ENCODE measurements at places on chromosomes 7 and 10. TPM values are rescaled to one million over a fixed set of nuclear protein-coding genes. Genes with fewer than 3 reads are reported as not detected.

Gene ACTR3C
- 5.0 TPM for total RNA-seq

- DNase-seq, result no peak
Measured at GRCh38 chr7:2644562-2645273, 12.9 kb downstream of the TTYH3 start.

DNA sequence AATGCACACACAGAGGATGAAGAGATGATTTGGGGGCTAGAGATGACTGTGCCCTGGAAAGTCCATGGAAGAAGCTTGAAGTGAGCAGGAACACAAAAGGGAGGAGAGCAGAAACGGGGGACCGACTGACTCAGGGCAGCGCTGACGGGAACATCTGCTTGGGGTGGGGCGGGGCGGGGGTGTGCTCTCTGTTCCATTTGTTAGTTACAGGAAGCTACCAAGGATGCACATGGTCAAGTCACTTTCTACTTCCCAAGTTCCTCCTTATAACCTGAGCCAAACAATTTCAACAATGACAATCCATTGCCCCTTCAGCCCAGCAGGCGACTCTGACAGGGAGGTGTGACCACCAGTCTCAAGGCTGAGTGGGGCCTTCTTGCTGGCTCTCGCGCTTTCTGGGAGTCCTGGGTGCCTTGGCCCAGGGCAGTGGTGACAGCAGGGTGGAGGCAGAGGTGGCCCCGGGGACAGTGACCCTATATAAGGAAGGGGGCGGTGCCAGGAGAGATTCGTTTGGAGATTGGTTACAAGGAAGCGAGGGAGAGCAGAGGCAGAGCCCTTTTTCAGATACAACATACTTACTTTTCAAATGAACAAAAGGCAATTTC, 39.6 kb downstream of the CLEC2L start:
- no peak for DNase-seq

DNA sequence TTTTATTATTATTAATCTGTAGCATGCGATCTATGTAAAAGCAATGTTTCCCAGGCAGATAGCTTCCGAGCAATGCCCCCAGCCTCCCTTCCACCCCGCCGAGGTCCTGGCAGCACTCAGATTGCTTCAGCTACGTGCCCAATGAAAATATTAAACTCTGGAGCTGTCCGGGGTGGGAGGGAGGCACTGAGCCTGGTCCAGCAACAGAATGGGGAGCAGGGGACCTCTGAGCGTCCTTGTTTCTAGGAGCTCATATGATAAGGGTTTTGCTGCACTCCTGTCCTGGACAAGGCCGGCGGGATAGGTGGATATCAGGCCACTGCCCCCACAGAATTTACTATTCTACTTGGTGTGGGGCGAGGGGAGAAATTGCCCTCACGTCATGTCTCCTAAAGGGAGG, 44.5 kb upstream of the CDK1 start:
- no peak for DNase-seq

GRCh38 chr7:112290065-112290464, 83.6 kb downstream of the ZNF277 start:
- no peak for DNase-seq

DNA sequence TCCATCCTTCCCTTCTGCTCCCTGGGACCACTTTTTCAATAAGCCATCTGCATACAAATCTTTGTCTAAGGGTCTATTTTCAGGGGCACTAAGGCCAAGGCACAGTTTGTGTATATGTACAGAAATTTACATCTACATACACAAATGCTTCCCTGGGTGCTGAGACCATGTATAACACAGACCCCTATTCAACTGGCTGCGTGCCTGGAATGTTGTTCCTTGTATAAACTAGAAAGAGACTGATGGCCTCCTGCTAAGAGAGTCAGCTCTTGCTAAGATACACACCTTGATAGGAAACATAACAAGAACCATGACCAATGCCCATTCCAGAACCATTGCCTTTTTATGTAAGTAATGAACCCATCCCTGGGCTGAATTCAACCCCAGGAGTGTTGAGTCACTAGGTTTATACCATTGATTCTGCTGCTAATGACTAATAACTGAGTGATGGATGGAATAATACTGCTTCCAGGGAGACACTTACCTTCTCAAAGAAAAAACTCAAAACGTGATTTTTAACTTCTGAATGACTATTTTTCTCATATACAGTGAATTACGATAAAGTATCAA, 290.7 kb downstream of the FGFR2 start:
- DNase-seq, result no peak

- no peak for DNase-seq
Measured at GRCh38 chr7:116736927-116737715, 65.1 kb downstream of the MET start.

Gene ADAP1
- total RNA-seq, result 15.5 TPM

Measured in breast epithelium (tissue), 4 donors.